ENCODE measurements at places on chromosomes 3 and 15.

DNA sequence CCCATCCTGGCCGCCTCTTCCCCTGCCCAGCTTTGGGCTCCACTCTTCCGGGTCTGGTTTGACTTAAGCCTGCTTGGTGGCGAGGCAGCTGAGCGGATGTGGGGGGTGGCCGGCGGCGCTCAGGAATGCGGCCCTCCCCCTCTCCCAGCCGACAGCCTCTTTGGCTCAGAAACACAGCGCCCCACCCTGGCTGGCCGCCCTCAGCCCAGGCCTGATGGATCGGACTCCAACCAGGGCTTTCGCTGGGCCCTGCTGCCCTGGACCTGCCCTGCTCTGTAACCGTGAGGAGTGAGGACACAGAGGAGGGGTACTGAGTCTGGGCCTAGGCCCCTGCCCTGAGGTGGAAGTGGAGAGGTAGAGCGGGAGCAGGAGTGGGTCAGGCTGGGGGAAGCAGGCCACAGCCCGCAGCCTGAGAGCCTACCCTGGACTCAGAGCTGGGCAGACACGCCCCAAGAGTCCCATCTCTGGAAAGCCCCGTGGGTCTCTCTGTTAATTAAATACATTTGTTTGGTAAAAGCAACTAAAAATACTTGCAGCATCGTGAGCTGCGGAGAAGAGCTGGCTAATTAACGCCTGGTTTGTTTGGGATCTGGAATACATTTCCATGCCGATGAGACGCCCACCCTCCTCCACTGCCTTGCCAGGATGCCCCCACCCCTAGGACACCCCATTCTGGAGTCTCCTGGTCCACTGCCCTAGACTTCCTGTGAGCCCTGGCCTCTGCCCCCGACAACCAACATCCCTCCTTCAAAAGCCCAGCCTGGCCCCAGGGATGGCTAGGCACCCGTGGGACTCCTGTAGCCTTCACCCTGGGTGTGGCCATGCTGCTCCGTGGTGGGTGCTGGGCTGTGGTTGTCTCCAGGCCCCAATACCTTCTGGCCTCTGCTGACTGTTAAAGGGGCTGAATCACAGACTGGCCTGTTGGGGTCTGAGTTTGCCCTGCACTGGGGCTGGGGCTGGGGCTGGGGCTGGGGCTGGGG, 19.6 kb downstream of the PLXNA1 start:
- no peak for DNase-seq

DNA sequence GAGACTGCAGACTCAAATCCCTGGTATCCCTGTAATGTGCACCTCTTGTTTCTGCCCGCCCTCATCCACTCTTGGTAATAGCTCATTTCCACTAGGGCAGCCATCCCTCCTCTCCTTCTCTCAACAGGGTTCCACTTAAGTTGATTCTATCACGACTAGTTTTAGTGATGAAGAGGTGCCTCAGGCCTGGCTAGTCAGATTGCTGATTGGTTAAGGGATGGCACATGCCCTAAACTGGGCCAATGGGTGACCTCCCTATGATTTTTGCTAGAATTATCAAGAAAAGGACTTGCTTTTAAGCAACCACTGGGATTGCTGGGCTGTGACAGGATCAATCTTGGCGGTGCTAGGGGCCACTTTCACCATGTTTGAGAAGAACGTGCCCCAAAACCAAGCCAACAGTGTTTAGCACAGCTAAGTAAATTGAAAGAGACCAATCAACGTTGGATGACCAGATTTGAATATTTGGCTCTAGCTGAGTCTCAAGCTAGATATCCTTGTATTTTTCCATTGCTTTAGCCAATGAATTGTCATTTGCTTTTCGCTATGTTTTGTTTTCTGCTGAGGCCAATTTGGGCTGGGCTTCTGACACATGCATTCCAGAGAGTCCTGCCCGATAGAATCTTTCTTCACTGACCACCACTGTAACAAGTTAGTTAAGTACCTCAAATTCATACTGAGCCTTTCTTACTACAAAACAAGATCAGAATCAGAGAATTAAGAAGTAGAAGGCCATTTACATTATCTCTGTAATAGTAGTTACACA, 131.0 kb downstream of the PDZRN3 start:
- DNase-seq = no peak

DNA sequence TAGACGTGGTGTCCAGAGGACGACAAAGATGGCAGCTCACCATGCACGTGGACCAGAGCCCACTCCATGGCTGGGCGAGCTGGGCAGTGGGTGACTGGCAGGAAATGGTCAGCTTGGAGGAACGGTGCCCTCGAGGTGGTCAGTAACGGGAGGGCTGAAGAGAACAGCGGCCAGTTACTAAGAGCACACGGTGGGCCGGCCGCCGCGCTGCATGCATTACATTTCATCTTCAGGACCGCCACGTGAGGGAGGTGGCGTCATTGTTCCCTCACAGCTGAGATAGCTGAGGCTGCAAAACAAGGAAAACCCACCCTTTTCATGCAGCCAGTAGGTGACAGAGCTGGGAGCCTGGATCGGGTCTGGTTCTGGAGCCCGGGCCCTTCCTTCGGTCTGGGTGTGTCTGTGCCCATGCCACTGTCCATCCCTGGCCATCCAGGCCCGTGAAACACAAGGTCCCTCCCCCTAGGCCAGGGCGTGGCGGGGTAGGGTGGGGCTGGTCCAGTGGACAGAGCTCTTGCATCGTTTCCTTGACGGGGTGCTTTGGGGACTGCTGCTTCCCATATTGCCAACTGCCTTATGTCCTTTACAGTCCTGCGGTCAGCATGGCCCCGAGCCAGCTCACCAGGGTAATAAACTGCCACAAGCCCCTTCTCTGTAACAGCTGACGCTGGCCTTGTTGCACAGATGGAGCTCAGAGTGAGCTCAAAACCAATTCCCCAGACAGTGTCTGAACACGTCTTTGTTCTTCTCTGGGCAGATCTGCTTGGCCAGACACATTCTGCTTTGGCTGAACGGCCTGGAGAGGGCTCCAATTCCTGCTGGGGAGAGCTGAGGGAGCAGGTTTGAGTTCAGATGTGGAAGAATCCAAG, 51.8 kb downstream of the RGMA start:
- DNase-seq = no peak

- no peak for DNase-seq
Observed at GRCh38 chr3:180749322-180749721, 70.0 kb upstream of the CCDC39 start.

DNA sequence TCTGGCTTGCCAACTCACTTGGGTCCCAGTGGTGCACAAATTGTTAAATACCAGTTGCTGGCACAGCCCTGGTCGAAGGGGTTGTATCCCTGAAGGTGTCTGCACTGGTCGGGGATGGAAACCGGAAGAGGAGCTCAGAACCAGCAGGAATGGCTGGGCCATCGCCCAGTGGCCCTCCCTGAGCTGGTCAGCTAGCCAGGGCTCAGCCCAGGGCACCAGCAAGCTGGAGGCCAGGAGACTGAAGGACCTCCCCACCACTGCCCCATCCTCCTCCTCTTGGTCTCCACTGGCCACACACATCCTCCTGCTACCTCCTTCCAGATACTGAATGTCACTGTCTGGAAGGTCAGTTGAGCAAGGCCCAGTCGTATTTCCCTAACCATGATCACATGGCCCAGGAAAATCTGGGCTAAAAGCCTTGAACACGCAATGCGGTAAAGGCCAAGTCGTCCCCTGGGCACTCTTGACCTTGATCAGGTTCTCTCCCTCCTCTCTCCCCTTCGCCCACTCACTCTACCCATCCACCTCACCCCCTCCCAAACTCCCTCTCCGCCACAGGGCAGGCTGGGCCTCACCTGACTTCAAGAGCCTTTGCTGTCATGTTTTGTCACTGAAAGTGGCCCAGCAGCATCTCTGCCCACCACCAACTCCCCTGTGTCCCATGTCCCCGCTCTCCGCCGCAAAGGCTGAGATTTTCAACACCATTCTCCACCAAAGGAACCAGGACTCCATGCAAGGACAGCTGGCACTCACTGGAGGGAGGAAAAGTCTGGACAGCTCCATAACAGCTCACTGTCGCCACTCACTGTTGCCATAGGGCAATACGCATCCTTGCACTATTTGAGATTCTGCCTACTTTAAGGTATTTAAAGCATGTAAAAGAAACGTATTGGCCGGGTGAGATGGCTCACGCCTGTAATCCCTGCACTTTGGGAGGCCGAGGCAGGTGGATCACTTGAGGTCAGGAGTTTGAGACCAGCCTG, 12.1 kb downstream of the ZDHHC19 start:
- DNase-seq = no peak

GRCh38 chr15:58558777-58559176, 127.0 kb downstream of the LIPC start:
- no peak for DNase-seq

DNA sequence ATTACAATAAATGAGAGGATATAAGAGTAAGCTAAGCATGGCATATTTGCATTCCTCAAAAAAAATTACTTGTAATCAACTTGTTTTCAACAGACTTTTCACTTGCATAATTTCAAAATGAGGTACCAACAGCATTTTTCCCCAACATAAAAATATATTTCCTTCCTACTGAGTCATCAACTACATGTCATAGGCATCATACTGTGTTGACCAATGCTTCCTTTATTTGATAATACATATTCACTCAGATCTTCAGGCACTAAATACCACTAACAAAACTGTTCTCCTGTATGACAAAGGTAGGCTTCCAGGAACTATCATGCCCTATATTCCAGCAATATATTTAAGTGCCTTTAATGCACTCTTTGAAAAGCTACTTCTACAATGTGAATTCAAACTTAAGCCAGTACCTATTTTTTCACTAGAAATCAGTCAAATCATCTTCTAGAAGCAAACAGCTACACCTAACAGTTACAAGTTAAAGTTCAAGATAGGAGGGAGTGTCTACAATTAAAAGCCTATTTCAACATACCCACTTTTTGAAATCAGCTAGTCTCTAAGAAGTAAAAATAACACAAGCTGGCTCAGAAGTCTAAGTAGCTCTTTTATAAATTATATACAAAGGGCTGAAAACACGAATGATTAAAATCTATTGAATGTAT, 11.3 kb downstream of the ADAM10 start:
- no peak for DNase-seq

DNA sequence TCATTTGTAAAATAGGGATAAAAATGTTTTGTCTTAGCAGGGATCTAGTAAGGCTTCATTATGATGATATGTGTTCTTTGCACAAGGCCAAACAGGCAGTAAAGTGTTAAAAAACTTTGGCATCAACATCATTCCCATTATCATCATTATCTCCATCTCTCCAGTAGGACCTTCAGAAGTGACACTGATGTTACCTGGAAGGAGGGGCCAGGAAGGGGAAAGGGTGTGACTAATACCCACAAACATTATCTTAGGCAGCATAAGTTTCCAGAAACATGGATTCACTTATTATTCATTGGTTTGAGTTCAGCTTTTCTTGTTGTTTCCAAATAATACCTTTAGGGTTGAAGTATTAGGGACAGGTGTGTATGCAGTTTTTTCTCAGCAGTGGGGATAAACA, 399.6 kb downstream of the PTPRG start:
- no peak for DNase-seq

GRCh38 chr3:10332481-10333348, 11.8 kb upstream of the SEC13 start:
- no peak for DNase-seq

DNA sequence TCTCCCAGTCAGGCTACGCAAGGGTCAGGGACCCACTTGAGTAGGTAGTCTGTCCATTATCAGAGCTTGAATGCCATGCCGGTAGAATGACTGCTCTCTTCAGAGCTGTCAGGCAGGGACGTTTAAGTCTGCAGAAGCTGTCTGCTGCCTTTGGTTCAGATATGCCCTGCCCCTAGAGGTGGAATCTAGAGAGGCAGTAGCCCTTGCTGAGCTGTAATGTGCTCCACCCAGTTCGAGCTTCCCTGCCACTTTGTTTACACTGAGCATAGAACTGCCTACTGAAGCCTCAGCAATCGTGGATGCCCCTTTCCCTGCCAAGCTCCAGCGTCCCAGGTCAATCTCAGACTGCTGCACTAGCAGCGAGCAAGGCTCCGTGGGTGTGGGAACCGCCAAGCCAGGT, 57.5 kb upstream of the SETMAR start:
- no peak for DNase-seq

DNA sequence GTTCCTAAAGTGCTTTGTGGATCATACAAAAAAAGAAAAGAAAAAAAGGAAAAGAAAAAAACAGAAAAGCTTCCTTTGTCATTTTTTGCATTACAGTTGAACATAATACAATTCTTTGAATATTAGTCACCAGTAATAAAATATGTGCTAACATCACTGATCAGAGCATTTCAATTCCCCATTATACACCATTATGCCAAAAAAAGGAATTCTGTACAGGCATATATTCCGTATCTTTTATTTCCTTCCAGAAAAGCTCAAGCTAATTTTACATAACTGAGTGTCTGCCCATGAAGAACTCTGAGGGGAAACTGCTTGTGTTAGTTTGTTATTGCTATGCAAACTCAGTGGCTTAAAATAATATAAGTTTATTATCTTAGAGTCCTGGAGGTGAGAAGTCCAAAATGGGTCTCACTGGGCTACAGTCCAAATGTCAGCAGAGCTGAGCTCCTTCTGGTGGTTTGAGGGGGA, 377.9 kb downstream of the GAP43 start:
- no peak for DNase-seq

- DNase-seq = no peak
Observed at GRCh38 chr3:71443332-71443731, 140.2 kb downstream of the FOXP1 start.

DNA sequence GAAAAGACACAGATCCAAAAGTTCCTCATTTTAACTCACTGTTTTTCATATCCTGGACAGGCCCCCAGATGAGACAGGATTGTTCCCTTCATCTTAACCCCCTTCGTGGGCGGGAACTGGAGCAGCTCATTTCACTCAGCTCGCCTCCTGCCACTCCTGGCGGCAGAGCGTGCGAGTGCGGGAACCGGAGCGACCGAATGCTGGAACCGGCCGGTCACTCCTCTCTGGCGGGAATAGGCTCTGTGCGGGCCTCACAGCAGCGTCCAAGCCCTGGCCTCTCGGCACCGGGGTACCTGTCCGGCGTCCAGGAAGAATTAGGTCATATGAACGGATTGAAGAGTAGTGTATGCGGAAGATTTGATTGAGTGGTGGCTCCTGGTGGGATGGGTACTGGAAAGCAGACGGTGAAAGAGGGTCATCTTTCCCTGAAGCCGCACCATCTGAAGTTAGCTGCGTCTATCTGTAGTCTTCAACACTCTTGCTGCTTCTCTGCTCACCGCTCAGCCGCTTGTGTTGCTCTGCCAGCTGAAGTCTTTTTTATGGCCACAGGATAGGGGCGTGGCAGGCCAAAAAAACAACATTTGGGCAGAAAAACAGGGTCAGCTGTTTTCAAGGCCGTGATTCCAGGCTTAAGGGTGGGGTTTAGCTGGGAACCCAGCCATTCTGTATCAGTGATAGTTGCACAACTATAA, 42.3 kb upstream of the FXR1 start:
- DNase-seq = no peak

- DNase-seq = no peak
Observed at GRCh38 chr3:100226712-100227429, 33.9 kb upstream of the TBC1D23 start.

- DNase-seq = no peak
Observed at GRCh38 chr3:139463466-139463865, 12.8 kb downstream of the RBP2 start.

DNA sequence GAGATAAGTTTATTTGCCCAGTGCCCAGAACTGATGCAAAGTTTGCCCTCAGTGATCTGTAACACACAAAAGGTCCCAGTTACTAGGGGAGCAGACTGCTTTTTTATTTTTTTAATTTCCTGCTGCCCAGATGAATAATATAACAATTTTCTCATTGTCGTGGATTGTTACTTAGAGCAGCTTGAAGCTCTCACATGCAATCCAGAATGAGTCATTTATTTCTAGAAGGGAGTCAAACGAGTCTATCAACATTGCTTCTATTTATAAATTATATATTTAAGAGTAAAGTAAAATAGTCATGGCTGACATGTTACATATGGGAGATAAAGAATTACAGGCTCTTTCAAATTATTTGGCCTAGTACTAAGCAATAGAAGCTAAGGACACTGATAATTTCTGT, 41.3 kb downstream of the MEIS2 start:
- DNase-seq = no peak

- no peak for DNase-seq
Observed at GRCh38 chr3:15113471-15113870, 14.5 kb upstream of the RBSN start.

Measured in stimulated activated naive CD4-positive, alpha-beta T cell treated with Interleukin-2 at 50 U/mL for 16 hours (primary cell).